ENCODE measurements at places on chromosomes 4 and X.

DNA sequence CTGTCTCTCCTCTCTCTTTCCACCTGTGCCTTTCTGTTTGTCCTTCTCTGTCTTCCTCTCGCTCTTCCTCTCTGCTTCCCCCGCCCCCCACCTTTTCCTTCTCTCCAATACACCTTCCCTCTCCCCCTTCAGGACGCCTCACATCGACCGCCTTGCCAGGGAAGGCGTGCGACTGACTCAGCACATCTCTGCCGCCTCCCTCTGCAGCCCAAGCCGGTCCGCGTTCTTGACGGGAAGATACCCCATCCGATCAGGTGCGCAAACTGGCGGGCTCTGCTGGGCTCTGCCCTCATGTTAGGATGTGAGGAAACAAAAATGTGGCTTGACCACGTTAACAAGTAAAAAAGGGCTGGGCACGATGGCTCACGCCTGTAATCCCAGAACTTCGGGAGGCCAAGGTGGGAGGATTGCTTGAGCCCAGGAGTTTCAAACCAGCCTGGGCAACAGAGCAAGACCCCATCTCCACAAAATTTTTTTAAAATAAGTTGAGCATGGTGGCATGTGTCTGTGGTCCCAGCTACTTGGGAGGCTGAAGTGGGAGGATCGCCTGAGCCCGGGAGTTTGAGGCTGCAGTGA lies 35.2 kb downstream of the ARSF start:
- no peak for DNase-seq

GRCh38 chrX:15998350-15998749 lies 125.0 kb upstream of the GRPR start:
- DNase-seq, result no peak

DNA sequence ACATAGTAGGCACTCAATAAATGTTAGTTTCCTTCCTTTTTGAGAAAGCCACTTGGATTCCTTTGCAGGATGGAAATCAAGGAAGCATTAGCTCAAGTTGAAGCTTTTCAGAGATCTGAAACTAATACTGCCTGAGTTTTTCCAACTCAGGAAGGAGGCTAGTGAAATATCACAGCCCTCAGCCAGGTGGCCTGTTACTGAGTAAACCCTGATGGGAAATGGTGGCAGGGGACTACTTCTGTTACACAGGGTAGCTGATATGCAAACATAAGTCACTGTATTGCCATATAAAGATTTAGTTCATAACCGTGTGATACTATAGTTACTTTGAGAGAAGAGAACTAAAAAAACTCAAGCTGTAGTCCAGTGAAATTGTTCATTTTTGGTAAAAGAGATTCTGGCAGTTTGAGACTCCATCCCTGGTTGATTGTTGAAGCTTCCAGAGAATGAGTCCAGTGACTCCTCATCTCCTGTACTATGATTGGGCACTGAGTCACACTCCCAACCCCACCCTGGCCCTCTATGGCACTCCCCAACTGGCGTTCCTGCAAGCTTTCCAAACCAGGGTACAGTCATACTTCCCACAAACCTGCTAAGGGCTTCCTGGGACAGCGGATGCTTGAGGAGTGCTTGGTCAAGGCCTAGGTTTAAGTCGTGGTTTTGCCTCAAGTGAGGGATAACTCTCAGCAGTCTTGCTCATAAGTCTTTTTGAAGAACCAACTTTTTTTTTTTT lies 81.8 kb downstream of the MID1IP1 start:
- DNase-seq, result peak; percentile 19

DNA sequence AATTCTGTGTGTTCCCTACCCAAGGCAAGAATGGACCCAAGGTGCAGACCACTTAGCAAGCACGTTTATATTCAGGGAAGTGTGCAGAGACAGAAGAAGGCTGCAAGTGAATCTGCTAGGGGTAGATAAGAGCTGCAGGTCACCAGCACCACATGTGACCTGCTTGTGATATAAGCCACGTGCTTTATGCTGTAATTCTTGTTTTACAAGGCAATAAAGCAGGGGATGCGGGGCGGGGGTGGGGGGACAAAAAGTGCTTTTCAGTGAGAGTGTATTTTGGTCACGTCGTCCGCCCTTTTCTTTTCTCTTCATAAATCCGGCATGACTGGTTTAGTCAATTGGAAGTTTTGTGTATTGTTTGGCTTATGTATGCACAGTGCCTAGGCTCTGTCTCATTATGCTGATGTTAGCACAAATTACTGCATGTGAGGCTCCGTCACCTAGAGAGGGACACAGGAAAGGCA lies 192.7 kb downstream of the RBMX2 start:
- no peak for DNase-seq

GRCh38 chr4:94410678-94411206 lies 41.0 kb upstream of the PDLIM5 start:
- peak; percentile 27 for DNase-seq

GRCh38 chr4:179728305-179728704 lies 2286.1 kb upstream of the AGA start:
- no peak for DNase-seq

GRCh38 chr4:130257271-130257670 lies 1161.3 kb downstream of the C4orf33 start:
- peak; percentile 79 for DNase-seq

DNA sequence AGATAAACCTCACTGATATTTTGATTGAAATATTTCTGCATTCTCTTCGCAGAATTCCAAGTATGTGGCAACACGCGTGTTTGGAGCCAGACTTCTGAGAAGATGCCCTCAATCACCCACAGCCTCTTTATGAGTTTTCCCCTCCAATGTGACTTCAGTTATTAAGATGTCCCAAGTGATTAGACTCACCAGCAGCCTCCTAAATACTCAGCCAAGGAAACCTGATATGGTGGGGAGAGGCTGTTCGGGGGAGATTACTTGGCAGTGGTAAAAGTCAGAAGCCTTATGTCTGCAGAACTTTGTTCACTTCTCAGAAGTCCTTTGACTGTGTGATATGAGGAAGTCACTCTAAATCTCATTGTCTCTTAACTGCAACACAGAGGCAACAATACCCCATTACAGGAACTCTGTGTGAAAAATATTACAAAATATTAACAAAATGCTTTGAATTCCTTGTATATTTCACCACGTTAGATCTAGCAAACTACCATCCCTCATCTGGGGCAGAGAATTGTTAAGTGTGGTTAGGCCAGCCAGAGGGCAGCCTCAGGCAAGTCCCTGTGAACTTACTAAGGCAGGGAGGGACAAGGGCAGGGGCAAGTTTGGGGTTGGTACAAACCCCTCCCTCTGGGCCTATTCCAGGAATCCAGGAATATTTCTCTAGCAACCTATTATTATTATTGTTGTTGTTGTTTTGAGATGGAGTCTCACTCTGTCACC lies 151.4 kb upstream of the USP9X start:
- peak; percentile 82 for DNase-seq

DNA sequence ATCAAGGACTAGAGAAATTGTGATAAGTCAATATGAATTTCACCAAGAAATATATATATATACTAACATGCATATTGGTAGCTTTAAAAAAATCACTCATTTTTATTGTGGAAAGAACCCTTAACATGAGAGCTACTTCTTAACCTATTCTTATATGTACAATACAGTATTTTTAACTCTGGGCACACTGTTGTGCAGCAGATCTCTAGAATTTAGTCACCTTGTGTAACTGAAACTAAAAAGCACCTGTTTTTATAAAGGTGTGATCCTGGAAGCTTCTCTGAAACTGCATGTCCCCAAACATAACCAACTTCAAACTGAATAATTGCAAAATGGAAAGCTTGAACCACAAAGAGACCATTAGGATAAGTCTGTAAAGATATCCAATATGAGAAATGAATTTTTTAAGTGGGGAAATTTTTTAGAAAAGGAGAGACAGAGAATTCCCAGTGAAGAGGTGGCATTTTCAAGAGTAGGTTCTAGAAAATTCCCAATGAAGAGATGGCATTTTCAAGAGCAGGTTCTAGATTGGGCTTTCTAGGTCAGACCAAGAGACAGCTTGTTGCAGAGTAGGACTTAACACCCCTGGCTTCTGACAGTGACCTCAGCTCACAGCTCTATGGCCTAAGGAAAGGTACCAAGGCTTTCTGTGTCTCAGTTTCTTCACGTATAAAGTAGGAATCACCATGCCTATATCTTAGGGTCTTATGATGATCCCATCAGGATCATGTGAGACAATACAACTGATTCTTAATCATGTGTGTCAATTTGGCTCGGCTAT lies 22.0 kb upstream of the PPARGC1A start:
- DNase-seq, result no peak

Measured in adipocyte (in vitro differentiated cells).